T-cell (primary cell): ENCODE measurements at places on chromosomes 12 and 14.
A peak's percentile ranks its signal among the peaks of the same experiment; 100 is the strongest.

DNA sequence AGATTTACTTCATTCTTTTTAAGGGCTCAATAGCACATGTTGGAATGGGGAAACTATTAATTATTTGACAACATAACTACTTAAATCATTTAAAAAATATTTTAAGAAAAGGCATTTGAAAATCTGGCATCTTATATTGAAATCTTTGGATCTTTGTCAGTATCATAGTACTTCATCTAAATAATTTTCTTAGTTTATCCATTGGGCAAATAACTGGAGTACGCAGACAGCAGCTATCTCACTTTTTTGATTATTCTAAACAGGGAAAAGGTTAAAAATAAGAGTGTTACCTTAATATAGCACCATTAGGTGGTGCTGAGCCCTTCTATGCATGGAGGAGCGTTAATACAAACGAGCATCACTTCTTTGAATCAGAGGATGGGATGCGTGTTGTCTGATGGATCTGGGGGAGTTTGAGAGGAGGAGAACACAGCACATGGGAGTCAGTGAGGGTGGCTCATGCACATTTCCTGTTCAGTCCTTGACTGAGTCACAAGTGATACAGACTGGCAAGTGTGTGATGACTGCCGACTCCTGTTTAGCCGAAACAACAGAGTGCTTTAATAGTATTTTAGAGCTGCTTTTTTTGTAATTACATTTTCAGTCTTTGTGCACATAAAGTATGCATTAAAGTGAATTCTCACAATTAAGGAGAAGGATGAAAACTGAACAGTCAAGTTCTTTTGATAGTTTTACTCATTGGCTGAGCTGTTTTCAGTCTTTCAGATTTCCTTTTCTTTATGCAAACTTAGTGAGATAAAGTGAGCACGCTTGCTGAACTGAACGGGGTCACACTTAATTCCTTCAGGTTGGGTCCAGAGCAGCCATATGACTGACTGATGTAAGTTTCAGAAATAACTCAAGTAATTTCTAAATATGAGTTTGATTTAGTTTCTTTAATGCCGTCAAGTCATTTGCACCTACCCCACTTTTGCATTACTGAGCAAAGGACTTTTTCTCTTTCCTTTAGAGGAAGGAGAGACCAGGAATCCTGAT is 92.7 kb downstream of the DIP2B start:
- no peaks in the 10 kb centered on the region for H3K27me3 ChIP-seq
- H3K27ac ChIP-seq: no peak overlapping the region
- H3K4me3 ChIP-seq: no peak overlapping the region
- DNase-seq: peak; percentile 2
- H3K4me1 ChIP-seq: peaks cover 10% of the 10 kb centered on the region

DNA sequence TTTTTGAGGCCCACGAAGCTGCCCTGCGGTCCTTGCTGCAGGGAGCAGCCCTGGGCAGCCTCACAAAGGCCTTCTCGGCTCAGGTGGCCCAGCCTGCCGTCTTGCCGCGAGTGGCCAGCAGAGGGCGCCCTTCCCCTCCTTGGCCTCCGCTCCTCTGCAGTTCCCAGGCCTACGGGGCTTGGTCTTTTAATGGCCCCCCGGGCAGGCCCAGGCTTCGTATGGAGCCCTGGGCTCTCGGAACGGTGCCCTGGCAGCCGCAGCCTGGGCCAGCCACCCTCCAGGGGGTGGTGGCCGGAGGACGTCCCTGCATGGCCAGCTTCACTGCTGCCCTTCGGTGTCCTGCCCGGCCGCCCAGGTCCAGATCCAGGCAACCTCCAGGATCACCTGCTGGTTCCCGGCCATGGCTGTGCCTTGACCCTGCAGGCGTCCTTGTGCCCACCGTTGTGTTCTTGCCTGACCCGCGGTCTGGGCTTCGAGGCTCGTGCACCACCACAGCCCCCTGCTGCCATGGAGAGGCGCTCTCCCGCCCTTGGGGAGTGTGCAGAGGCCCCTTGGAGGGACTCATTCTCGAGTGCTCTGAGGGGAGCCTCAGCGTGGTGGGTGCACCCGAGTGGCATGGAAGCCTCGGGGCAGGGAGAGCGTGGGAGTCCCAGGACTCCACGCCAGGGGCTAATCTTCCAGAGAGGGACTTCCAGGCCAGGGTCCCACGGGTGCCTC is 9.4 kb downstream of the ASPG start:
- no peaks in the 10 kb centered on the region for H3K36me3 ChIP-seq
- H3K4me3 ChIP-seq: no peak overlapping the region
- DNase-seq: peak; percentile 39
- H3K27me3 ChIP-seq: peaks cover 19% of the 10 kb centered on the region
- H3K4me1 ChIP-seq: no peaks in the 10 kb centered on the region

GRCh38 chr12:110370732-110371231 is 32.7 kb downstream of the ANAPC7 start:
- H3K4me1 ChIP-seq: no peaks in the 10 kb centered on the region
- H3K4me3 ChIP-seq: no peak overlapping the region
- H3K36me3 ChIP-seq: peaks cover 4% of the 10 kb centered on the region
- DNase-seq: no peak
- no peak overlapping the region for H3K27ac ChIP-seq
- no peaks in the 10 kb centered on the region for H3K27me3 ChIP-seq

DNA sequence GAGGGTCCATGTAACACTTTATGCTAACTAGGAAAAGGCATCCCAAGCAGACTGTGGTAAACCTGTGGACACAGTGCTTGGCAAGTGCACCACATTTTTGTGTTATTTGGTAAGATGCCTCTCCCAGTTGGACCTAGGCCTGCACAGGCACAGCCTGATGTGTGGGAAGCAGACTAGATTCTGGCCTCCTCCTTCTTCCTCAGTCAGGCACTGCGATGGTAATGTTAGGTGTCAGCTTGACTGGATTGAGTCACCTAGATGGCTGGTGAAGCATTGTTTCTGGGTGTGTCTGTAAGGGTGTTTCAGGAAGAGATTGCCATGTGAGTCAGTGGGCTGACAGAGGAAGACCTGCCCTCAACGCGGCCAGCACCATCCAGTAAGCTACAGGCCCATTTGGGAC is 25.3 kb upstream of the RHOJ start:
- no peak for DNase-seq
- H3K27me3 ChIP-seq: no peaks in the 10 kb centered on the region
- no peaks in the 10 kb centered on the region for H3K36me3 ChIP-seq
- H3K27ac ChIP-seq: no peak overlapping the region
- no peak overlapping the region for H3K4me3 ChIP-seq

DNA sequence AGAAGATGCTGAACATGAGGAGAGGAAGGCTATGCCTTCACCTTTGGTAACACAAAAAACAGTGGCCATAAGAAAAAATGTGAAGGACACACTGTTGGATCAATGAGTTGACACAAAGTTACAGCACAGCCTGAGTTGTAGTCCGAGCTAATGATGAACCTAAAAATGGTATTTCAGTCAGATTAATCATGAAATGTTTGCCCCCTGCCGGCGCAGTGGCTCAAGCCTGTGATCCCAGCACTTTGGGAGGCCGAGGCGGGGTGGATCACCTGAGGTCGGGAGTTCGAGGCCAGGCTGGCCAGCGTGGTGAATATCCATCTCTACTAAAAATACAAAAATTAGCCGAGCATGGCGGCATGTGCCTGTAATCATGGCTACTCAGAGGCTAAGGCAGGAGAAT is 1.3 kb upstream of the CAPRIN2 start:
- H3K4me1 ChIP-seq: peaks cover 15% of the 10 kb centered on the region
- H3K27ac ChIP-seq: no peak overlapping the region
- H3K4me3 ChIP-seq: no peak overlapping the region

DNA sequence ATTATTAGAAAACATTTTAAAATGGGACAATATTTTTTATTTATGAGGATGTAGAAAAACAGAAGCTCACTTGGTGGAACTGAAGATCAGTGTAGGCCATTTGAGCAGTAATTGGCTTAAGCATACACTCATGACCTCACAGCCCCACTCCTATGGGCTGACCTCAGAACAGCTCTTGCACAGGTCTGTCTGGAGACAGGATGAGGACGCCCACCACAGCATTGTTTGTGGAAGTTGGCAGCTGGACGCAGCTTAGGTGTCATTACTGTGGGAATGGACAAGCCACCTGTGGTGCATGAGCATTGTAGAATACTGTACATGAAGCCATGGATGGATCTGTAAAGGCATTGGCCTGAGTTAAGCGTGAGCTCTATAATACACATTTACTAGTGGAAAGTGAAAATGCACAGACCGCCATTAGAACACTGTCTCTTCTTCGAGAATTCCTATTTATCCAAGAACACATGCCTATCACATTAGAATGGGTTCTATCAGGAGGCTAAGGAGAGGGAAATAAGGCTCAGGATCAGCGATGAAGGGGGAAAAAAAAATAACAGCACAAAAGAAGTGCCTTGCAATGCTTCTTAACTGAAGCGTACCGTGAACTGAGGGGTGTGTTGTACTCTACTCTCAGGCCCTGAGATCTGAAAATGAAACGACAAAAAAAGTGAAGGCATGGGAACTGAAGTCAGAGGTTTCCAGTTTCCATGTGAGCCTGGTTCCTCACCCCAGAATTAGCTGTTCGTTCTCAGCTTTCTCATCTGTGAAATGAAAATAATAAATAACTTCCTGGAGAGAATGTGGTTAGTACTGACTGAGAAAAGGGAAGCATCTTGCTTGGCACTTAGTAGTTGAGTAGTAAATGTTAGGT is 33.6 kb downstream of the KCNA1 start:
- H3K36me3 ChIP-seq: no peaks in the 10 kb centered on the region
- no peak overlapping the region for H3K4me3 ChIP-seq
- no peaks in the 10 kb centered on the region for H3K27me3 ChIP-seq
- H3K27ac ChIP-seq: no peak overlapping the region

- no peak for DNase-seq
- no peaks in the 10 kb centered on the region for H3K27me3 ChIP-seq
- peaks cover 8% of the 10 kb centered on the region for H3K4me1 ChIP-seq
- H3K4me3 ChIP-seq: peak overlapping the region; percentile 47
- peak overlapping the region; percentile 98 for H3K27ac ChIP-seq
- H3K36me3 ChIP-seq: peaks cover under 1% of the 10 kb centered on the region
Measured at GRCh38 chr12:57430112-57430930, 522 bp downstream of the R3HDM2 start.

- no peak overlapping the region for H3K4me3 ChIP-seq
- H3K27me3 ChIP-seq: no peaks in the 10 kb centered on the region
- DNase-seq: no peak
- H3K36me3 ChIP-seq: no peaks in the 10 kb centered on the region
Measured at GRCh38 chr14:65469903-65470302, 57.4 kb downstream of the FUT8 start.

GRCh38 chr12:1630133-1630826 is 1.2 kb downstream of the WNT5B start:
- peak overlapping the region; percentile 30 for H3K4me3 ChIP-seq
- no peak overlapping the region for H3K27ac ChIP-seq
- peaks cover 2% of the 10 kb centered on the region for H3K4me1 ChIP-seq
- peaks cover 3% of the 10 kb centered on the region for H3K27me3 ChIP-seq
- DNase-seq: no peak

- no peak for DNase-seq
- no peak overlapping the region for H3K27ac ChIP-seq
- H3K4me1 ChIP-seq: peaks cover 30% of the 10 kb centered on the region
- H3K27me3 ChIP-seq: no peaks in the 10 kb centered on the region
Measured at GRCh38 chr12:120834489-120835303, 69.5 kb downstream of the SPPL3 start.
